ENCODE measurements at places on chromosomes 2 and 18.
A peak's percentile ranks its signal among the peaks of the same experiment; 100 is the strongest.

- DNase-seq: no peak
Measured at GRCh38 chr18:36195427-36196122, 8.3 kb downstream of the MOCOS start.

DNA sequence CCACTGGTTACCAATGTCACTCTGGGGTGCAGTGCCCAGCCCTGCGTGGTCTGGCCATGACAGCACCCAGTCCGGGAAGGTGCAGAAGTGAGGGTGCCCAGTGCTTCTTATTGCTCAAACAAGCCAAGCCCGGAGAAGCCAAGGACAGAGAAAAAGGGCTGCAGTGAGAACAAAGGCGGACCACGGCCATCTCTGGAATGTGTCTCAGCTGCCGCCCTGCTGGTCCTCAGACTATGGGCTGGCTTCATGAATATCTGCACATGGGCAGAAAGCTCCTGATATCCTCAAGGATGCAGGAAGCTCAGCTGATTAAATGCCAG is 28.7 kb downstream of the COPS9 start:
- DNase-seq: no peak

DNA sequence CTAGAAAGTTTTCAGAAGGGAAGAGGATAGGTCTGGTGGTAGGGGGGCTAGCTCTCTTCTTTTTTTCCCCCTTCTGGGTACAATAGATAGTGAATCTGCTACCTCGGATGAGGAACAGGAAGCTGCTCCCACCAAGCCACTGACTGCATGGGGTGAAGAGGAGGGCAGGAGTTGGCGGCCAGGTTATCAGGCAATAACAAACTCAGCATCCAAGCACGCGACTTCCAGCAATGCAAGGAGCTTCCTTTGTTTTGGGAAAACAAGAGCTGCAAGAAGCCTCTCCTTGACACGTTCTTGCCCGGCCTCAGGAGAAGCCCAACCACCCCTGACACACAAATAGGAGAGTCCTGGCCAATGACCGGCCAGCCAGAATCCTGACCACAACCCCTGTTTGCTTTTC is 32.2 kb downstream of the NHEJ1 start:
- DNase-seq: no peak

DNA sequence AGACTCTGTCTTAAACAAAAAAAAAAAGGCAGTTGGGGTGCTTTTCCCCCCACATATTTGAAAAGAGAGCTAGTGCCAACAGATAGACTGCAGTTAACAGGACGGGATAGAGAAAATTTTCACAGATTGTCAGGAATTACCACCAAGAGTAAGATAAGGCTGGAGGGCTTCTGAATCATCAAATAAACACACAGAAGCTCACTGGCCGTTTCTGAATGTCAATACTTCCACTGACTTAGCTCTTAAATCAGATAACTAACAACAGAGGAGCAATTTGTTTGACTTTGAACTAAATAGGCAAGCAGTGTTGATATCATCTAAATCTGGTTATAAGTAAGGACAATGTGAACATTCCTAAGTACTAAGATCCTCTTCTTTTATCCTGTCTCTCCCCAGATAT is 34.7 kb downstream of the PIEZO2 start:
- no peak for DNase-seq

GRCh38 chr2:63057249-63058143 is 6.9 kb downstream of the OTX1 start:
- no peak for DNase-seq

- DNase-seq: no peak
Measured at GRCh38 chr2:136436936-136437335, 319.0 kb upstream of the CXCR4 start.

DNA sequence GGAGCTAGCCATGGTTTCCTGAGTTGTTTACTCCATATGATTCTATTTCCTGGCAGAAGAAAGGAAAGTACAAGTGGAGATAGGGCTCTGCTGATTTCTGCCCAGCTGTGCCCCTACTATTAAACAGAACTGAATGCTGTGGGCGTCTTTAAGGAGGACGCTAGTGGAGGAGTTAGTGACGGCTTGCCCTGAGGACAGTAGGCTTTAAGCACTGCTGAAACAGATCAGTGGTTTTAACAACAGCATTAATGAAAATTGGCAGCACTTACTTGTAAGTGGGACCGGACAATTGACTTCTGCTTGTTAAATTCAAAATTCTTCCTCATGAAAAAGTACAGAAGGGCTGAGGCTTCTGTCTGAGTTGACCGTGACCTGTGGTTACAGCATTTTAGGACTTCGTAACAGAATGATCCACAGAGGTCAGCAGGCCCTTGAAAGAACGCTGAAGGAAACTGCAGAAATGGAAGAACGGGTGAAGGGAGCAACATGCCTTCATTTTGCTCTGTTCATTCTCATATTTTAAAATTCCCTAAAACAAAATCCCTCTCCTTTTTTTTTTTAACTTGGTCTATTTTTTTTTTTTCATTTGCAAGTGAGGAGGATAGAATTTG is 80.6 kb upstream of the CCDC195 start:
- no peak for DNase-seq

DNA sequence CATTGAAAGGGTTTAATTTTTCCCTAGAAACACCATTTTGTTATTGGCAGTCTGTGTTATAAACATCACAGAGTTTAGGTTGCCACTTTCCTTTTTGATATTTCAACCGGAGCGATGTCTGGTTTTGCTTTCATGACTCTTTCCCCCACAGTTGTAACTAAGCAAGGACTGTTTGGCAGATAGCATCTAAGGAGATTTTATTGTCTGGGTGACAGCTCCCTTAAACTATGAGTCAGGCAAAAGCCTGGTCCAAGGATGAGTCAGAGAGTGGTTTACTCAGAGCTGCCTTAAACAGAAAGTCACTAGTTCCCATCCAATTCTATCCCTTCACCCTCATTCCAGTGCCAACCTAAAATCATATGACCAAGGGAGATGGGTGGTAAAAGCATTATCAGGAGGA is 341.6 kb upstream of the VWC2L start:
- no peak for DNase-seq

- DNase-seq: no peak
Measured at GRCh38 chr2:47893771-47894170, 12.5 kb downstream of the FBXO11 start.

DNA sequence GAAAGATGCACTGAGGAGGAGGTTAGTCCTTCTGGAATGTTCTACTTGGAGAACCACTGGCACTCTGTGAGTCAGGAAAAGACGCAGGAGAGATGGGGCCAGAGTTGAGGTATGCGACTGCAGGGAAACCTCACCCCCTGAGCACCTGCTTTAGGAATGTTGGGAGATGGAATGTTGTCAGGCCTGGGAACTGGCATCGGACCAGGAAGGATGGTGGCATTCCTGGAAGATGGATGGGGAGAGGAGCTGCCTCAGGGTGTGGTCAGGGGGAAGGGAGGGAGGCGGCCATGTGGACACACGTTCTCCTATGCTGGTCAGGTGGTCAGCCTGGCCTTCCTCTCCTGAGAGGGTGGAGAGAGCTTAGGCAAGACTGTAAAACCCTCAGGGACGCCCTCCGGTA is 146.3 kb downstream of the CELF4 start:
- no peak for DNase-seq

DNA sequence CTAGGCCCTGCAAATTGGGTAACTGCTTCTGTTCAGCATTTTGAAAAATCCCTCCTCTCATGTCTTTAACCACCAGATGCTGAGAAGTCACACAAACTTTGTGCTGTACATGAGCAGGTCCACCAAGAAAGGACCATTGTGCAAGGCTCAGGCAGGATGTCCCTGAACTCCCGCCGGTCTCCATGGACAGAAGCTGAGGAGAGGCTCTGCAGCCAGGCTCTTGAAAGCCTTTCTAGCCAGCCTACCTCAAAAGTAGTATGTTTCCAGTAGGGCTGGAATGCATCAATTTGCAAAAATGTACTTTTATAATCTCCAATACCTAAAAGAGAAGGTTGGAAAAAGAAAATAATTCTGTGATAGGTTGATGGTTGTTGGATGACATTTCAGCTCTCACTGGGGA is 47.0 kb upstream of the SH3BP4 start:
- DNase-seq: no peak

DNA sequence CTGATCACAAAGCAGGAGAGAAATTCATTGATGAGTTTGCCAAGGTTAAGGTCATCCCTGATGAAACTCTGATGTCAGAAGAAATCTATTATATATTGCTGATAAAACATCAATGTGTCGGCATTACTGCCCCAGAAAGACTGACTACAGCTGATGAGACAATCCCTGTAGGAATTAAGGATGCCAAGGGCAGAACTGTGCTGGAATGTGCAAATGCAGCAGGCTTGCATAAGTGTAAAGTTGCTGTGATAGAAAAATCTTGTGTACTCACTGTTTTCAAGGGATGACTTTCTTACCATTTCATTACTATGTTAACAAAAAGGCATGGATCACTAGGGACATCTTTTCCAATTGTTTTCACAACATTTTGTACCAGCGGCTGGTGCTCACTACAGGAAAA is 19.7 kb upstream of the MARCO start:
- DNase-seq: no peak

DNA sequence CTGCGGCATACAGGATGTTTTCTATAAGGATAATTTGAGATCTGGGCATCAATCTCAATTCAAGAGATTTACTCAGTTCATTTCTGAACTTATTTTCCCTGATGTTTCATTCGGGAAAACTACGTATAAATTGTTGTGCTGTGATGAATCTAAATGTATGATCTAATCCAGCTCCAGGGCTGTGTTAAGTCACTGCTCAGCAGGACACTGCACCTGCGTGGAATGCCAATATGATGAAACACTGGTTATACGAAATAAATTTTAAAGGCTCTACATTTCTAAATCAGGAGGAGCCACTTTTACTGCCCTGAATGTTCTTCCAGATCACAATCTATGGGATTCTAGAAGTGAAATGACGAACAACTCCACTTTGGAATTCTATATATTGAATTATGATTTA is 259.0 kb downstream of the HNMT start:
- DNase-seq: no peak

GRCh38 chr2:234287650-234288049 is 209.2 kb downstream of the ARL4C start:
- no peak for DNase-seq

DNA sequence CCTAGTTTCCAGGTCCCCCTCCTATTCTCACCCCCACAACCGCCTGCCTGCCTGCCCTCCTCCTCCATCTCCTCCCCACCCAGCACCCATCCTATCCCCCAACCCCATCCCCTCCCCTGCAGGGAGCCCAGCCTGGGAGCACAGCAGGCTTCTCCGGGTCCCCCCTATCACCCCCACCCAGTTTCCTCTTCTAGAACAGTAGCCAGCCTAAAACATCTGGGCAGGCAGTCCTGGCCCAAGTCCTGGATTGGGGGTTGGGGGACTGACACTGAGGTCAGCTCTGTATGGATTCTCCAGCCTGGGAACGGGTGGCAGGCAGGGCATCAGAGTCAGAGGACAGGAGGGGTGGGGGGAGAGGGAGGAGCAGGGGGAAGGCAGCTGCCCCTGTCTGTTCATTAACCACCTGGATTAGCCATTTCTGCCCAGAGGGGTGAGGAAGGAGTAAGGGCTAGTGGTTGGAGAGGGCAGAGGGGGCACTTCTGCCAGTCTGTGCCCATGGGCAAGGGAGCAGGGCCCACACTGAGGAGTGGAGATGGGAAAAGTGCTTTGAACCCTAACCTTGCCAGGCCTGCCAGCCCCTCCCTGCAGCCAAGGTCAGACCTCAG is 60.0 kb downstream of the TNS1 start:
- peak; percentile 73 for DNase-seq

DNA sequence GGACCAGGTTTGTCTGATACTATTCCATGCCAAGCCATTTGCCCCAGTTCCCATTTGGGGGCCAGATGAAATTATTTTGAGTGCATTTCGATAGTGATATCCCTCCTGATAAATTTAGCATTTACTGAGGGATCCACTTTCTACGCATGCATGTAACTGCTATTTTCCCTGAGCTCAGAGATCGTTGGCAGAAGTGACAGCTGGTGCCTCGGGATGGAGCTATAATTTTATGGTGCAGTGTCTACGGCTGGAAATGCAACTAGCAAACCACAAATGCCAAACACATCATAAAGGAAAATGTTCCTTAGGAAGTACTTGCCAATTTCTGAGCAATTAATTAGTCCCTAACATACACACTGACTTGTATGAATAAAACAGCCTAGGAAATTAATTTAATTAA is 254.8 kb downstream of the SLC8A1 start:
- DNase-seq: no peak

DNA sequence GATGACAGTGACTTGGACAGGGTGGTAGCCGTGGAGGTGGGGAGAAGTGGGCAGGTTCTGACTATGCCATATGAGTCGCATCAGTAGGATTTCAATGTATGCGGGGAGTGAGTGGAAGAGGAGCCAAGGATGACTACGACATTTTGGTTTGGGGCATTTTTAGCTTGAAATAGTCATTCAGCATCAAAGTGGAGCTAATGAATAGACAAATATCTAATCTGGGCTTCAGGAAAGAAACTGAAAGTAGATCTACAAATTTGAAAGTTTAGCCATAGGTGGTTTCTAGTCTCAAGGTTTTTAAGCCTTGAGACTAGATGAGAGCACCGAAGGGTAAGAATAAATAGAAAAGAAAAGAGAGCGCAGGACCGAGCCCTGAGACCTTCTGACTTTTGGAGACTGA is 58.3 kb downstream of the FEZ2 start:
- DNase-seq: no peak

DNA sequence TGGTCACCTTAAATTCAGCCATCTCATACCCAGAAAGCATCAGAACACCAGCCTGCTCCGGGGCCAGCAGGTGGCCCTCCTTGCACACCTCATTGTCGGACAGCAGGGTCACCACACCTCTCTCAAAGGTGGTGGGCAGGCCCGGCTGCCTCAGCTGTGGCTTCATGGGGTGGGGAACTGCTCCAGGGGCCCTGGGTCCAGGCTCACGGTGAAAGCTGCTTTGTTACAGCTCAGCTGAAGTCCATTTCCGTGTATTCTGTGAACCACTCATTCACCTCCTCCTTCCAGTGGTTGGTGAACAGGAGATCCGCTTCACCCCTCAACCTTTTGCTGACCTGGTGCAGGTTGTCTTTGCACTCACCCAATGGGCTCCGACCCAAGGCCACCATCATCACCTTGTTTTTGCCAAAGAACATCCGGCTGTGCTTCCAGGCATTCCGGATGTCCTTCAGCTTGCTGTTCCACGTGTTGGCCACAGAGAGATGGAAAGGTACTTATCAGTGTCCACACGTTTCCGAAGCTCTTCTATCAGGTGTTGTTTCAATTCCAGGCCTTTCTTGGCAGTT is 78.6 kb upstream of the LDLRAD4 start:
- no peak for DNase-seq

DNA sequence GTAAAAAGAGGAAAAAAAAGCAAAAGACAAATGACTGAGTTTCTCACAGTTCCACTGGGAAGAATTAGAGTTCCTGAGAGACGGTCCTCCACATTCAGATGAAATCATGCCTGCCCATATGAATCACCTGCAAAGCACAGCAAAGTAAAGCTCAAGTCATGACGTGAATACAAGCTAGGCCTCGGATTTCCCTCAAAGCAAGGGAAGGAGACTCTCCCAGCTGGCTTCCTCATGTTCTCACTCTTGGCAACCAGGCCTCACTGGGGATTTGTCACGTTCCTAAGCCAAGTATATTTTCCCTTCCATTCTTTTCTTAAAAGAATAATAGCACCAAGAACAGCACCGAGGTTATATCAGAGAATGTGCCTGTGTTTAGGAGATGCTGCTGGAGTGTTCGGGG is 47.0 kb downstream of the CYP27C1 start:
- no peak for DNase-seq

Data from head of caudate nucleus (tissue), 42 donors.